ENCODE measurements at places on chromosomes 12 and 14.

DNA sequence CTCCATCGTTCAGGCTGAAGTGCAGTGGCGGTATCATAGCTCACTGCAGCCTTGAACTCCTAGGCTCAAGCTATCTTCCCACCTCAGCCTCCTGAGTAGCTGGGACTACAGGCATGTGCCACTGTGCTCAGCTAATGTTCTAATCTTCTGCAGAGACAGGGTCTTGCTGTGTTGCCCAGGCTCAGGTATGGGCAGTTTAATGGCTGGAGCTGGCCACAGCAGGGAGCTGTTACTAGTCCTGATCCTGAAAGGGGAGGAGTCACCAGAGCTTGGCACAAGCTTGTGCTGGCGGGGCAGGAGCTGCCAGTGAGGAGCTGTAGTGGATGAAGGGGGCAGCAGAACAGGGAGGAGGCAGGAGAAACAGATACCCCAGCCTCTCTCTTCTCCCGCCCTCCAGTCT is 10.6 kb downstream of the TMEM120B start:
- DNase-seq = no peak

- DNase-seq = no peak
These were observed 101.1 kb upstream of the PLEKHG7 start for GRCh38 chr12:92601680-92602079.

- no peak for DNase-seq
These were observed 57.9 kb downstream of the FUT8 start for GRCh38 chr14:65470404-65470880.

- no peak for DNase-seq
These were observed 33.3 kb downstream of the HEATR5A start for GRCh38 chr14:31387091-31387490.

DNA sequence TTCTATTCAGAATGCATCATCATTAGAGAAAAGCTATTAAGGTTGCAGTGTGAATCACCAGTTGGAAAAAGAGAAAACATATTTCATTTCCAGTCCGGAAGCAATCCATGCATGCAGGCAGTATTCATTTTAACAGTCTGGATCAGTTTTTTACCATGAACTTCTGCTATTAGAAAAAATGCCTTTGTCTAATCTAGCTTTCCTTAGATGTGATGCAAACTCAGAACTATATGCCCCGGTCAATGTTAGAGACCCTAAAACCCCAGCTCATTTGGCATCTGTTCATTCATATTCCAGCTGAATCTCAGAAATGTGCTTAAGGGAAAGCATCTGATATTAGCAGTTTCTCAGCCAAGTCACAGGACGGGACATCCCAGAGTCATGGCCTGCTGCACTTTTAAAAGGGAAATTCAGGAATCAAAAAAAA is 8.5 kb downstream of the IRAK3 start:
- no peak for DNase-seq

DNA sequence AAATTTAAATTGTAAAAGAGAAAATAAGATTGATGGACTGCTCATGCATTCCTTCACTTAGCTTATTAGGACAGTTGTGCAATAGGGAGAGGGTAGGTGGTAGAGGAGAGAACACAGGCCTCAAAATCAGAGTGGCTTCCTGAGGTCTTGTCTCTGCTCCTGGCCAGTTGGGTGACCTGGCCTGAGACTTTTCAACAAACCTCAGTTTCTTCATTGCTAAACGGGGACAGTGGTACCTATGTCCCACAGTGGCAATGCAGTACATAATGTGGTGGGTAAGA is 2.6 kb downstream of the MAP3K12 start:
- no peak for DNase-seq

- DNase-seq = no peak
These were observed 29.5 kb upstream of the MSRB3 start for GRCh38 chr12:65248656-65249633.

- no peak for DNase-seq
These were observed 17.4 kb downstream of the CDKN1B start for GRCh38 chr12:12734561-12735071.

DNA sequence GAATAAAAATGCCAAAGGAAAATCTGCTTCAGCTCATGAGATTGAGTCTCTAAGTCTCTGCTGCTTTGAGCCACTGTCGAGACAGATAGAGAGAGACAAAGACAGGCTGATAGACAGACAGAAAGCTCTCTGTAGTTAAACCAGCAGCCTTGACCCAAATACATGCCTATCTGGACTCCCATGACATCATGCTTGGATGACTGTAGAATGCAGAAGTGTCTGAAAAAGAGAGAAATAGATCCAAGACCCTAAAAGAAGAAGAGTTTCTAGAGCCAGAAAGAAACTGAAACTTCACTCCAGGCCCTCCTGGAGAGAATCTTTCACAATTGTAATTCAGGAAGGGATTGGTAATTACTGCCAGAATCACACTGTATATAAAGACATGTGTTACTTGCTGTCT is 122.6 kb upstream of the PLXNC1 start:
- DNase-seq = peak; percentile 81

DNA sequence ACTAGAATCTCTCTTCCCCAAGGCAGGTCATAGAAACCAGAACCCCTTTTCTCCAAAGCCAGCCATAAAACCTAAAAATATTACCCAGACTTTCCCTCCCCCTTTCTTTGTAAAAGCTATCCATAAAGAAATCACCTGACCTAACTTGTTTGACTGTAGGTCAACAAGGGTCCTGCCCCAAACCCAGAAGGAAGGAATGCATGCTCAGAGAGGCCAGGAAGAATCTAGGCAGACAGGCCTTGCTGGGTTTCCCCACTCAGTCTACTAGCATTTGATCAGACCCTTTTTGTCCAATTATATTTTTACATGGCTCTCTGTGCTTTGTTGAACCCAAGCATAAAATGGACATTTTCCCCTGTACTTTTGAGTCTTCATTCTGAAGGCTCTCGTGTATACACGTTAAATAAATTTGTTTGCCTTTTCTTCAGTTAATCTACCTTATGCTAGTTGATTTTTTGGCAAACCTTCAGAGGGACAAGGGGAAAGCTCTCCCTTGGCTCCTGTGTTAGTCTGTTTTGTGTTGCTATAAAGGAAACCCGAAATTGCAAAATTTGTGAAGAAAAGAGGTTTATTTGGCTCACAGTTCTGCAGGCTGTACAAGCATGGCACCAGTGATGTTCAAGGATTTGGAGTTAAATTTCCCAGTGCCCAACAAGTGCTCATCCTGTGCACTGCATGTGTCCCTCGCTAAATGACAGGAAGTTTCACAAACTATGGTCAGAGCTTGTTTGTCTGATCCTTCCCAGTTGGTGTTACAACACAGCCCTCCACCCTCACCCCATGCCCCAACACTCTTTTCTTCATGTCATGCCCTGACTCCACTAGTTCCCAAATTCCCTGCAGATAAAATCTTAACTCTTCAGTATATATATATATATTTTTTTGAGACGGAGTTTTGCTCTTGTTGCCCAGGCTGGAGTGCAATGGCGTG is 14.2 kb upstream of the RASSF3 start:
- DNase-seq = peak; percentile 62

DNA sequence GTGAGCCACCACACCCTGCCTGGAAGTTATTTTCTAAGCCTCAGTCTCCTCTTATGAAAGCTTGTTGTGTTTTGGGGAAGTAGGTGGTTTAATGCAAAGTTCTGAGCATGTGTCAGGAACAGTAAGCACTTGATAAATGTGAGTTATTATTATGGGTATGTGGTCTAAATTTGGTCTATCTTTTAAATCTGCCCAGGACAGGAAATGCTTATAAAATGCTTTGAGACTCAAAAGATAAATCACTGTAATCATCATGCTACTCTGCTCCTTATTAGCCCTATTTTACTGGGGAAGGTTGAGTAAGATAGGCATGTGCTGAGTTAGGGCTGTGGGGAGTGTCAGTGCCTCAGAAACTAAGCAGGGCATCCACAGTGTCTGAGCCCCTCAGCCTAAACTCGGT is 13.1 kb upstream of the SRSF5 start:
- no peak for DNase-seq

GRCh38 chr14:93975791-93976476 is 436 bp downstream of the ASB2 start:
- DNase-seq = peak; percentile 52

DNA sequence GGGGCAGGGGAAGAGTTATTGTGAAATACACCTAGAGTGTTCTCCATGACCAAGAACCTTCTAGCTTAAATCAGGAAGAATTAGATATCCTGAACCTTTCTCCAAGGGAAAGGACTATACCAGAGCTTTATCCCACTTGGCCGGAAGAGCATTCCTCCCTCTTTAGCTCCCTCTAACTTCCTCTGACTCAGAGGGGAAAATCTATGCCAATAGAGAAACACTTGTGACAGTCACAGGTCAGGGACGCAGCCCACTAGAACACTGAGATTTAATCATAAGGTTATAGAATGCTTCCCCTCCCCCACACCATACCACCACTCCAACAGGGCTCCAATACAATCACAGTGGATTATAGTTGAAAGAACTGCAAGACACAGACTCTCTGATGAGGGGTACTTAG is 55.4 kb upstream of the RFX4 start:
- DNase-seq = no peak

GRCh38 chr12:117501076-117501869 is 139.8 kb upstream of the NOS1 start:
- DNase-seq = no peak

- no peak for DNase-seq
These were observed 52.0 kb downstream of the PAPLN start for GRCh38 chr14:73289308-73289707.

- no peak for DNase-seq
These were observed 29.5 kb upstream of the APOLD1 start for GRCh38 chr12:12755923-12756322.

GRCh38 chr12:68364328-68364727 is 32.2 kb upstream of the MDM1 start:
- DNase-seq = peak; percentile 28

DNA sequence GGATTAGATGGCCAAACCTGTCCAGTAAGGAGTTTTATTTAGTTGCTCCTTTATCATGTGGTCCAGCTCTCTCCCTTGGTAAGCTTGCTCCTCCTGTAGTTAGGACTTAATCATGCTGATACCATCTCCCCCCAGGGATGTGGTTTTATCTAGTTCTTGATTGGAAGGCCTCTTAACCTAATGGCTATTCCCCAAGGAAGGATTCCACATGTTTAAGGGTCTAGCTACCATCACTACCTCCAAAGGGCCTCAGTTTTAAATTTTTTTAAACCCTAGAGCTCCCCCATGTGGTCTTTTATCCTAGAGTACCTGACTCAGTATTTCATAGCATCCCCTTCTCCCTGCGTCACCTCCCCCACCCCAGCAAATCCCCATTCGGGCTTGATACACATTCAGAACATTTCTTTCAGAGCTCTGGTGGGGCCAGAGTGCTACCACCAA is 22.5 kb downstream of the MAP3K12 start:
- DNase-seq = peak; percentile 26

- DNase-seq = no peak
These were observed 596.0 kb downstream of the SLC16A7 start for GRCh38 chr12:60191676-60192359.

GRCh38 chr14:82138431-82138830 is 604.8 kb upstream of the SEL1L start:
- DNase-seq = no peak

GRCh38 chr14:76780875-76781647 is 19.8 kb downstream of the VASH1 start:
- DNase-seq = no peak

DNA sequence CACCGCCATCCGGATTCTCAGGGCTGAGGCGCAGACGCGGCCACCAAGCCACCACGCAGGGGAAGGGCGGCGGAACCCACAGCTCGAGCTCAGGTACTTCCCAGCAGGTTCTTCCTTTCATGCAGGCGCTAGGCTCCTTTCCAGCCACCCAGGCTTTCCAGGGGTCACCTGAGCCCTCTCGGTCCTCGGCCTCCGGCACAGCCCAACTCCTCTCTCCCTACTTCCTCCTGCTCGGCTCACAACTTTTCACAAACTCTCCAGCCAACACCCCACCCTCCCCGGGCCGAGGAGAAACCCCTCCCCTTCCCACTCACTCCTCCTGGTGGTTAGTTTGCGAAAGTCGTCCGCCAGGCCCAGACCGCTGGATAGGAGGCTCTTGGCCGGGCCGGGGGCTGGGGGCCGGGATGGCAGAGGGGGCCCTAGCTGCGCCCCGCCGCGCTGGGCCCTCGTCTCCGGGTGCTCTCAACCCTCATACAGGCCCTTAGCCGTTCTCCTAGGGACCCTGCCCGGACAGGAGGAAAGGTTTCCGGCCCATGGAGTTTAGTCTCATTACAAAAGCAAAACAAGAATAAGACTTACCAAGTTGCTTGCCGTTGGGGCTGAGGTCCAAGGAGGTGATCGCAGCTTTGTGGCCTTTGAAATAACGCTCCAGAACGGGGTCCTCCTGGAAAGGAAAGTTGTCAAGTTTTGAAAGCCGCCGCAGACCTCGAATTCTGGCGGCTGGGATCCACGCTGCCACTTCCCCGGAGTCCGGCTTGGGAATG is at the start of gene GALNT4:
GALNT4 (minus strand) TSS at position 256 of the 764 bp plus-strand sequence; CDS start at position 9, 247 bp downstream.
- peak; percentile 94 for DNase-seq

DNA sequence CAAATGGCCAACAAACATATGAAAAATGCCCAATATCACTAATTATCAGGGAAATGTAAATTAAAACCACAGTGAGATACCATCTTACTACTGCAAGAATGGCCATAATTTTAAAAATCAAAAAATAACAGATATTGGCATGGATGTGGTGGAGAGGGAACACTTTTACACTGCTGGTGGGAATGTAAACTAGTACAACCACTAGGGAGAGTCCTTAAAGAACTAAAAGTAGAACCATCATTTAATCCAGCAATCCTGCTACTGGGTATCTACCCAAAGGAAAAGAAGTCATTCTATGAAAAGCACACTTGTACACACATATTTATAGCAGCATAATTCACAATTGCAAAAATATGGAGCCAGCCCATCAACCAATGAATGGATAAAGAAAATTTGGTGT is 459.7 kb downstream of the GXYLT1 start:
- DNase-seq = no peak

DNA sequence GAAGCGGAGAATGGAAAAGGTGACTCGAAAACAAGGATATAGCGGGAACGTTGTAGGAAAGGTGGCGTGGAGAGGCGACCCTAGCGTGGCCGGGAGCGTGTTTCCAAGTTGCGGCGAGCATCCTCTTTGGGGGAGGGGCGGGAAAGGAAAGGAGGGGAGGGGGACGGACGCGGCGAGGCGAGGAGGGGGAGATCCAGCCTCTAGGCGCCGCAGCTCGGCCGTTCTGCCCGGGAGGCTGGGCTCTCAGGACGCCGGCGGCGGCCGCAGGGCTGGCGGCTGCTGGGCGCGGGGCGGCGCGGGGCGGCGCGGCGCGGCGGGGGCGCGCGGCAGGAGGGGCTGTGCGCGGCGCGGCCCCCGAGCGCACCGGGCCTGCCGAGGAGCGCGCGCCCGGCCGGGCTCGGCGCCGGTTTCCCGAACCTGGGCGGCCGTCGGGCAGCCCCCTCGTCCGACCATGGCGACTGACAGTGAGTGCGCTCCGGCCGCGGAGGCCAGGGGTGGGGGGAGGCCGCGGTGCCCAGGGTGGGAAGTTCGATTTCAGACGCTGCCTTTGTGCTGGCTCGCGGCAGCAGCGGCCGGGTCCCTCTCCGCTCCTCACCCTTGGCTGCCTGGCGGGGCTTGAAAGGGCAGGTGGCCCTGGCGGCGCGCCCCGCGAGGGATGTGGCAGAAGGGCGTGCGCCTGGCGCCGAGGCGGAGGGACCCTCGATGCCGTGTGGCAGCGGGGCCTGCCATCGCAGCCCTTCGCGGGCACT is 50.3 kb downstream of the SNAPC1 start:
- no peak for DNase-seq

Data from suppressor macrophage treated with lipopolysaccharide for 1 hour (primary cell).